Left lobe of liver (tissue), 2 donors: ENCODE measurements at places on chromosomes 2 and 18.
A peak's percentile ranks its signal among the peaks of the same experiment; 100 is the strongest.

DNA sequence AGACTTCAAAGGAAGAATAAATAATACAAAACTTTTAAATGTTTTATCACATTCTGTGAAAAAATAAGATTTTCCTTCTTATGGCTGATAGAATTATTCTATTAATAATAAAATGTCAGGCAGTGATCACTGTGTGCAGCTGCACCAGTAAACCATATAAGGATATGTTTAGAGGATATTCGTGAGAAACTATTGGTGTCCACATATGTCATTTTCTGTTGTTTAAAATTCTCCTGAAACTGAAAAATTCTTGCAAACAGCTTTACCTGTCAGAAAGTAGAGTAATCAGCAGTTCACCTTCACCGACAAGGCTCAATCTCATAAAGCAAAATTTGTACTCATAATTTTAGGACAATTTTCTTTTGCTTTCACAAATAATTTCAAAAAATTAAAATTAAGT, 170.1 kb upstream of the KCNH7 start:
- no peak for DNase-seq

DNA sequence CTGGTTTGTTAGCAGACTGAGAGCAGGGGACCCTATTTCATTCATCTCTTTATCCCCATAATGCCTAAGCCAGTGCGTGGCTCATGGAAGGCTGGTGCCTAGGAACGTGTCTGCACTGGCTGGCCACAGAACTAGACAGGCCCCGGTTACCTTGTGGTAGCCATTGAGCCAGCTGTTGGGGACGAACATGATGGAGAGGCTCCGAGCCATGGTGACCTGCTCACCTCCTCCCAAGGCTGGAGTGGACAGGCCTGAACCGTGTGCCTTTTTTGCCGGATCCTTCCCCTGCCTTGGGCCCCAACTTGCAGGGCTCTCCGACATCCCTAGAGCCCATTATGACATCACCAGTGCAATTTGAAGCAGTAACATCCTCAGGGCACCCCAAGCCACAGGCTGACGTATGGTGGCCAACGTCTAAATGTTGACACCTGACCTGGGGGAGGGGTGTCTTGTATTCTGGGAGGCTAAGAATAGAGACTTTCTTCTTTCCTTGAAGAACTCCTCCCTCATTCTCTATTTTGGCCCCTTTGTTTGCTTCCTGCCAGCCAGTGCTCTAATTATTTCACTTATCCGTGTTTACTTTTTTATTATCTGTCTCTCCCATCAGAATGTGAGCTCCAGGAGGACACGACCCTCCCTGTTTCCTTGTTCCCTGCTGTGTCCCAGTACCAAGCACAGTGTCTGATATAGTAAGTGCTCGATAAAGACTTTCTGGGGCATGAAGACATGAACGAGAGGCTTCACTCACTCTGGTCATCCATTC, 12.2 kb upstream of the DNPEP start:
- DNase-seq, result no peak

DNA sequence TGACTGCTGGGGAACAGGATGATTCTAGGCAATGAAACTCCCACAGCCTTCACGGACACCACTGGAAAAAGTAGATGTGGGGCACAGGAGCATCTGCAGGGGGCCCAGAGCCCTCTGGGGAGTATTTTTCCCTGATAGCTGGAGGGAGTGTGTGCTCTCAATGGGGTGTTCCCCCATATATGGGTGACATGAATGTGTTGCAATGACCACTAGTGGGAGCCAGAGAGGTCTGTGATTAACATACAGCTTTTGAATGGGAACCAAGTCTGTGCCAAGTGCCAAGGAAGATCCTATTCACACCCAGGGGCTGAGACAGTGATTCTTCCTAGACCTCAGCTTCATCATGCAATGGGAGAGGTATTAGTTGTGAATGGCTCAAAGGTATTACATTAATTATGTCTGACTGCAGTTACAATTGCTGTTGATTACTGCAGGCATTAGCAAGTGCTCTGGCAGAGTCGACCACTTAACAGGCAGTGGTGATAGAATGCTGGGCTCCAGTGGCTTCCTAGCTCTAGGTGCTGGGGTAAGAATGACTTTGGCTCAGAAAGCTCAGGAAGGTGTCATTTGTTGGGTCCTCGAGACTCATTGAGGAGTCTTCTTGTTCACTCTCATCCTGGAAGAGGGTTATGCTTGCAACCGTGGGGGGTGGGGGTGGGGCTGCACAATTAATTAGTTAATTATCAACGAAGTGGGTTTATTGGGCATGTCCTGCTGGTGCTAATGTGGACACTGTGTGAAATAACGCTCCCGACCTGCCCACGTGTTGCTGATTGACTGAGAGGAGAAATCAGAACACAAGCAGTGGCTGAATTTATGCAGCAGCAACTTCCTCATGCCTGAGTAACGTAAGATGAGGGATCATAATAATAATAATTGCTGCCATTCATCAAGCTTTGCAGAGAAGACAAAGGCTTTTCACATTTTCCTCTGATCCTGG, 194.1 kb downstream of the CLIP4 start:
- peak; percentile 47 for DNase-seq

DNA sequence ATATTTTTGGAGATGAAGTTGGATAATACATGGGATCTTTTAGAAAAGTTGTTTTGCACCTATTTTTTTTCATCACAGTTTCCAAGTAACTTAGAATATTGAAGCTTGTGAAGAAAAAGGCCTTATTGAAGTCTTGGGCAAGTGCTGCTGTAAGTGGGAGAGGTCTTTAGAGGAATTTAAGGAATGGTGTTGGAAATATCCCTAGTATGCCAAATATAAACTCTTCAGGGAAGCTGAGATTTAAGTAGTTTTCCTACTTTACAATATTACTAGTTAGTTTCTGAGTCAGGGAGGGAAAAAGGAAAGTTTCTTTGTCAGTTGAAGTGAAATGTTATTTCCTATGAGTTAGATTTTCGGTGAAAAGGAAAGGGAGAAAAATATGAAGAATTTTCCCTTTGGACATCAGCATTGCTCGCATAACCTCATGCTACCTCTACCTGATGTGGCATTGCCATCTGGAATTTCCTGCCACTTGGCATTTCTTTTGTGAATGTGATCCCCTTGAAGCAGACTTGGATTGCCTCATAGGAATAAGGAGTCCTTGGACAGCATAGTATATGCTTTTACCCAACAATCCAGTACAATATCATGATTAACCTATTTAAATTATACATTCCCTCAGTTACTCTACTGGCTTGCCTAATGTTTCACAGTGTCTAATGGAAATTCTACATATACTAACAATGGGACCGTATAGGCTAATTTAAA, 12.1 kb downstream of the PLEKHH2 start:
- DNase-seq, result no peak

DNA sequence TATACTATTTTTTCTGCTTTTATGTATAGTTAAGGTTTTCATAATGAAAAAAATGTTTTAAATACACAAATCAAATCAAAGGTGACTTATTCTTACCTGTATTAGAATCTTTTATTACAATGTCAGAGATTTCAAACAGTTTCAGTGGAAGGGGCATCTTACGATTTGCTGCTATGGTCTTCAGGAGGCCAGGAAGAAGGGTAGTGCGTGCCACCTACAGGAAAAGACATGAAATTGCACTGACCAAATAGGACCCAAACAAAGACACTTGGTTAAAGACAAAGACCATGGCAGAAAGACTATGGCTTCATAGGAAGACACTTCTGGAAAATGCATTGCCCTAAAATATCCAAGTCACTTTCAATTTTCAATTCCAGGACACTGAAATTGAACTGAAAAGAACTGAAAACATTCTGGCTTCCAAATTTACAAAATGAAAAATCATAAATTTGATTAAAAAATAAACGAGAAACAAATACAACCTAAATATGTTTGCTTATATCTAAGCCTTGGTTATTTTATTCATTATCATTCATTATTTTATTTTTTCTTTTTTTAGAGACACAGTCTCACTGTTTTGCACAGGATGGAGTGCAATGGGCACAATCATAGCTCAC, 42.1 kb downstream of the FARSB start:
- DNase-seq, result no peak

DNA sequence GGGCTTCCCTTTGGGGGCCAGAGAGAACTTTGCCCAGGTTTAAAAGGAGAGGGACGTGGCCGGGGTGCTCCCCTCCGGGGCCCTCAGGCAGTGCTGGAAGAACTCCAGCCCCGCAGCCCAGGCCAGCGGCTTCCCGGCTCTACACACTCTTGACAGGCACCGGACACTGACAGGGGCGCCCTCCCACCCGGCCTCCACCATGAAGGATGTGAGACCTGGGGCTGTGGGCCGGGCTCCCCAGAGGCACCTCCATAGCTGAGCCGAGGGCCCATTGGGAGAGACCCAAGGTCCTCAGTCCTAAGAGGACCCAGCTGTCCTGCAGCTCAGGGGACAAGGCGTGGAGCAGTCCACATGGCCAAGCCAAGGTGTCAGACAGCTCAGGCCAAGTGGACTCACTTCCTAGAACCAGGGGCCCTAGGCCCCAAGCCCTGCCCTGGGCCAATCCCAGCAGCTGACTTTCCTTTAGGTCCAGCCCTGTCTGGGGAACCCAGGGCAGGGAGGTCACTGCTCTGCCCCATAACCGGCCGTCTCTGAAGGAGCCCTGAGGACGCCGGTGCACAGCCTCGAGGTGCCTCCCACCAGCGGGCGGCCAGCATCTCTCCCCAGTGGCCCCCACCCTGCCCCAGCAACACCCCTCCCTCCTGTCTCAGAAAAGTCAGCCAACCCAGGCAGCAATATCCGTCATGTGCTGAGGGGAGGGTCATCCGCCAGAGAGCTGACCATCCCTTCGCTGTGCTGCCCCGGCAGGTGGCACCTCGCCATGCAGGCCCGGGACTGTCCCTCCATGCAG, 51.8 kb downstream of the BIN1 start:
- DNase-seq, result no peak

DNA sequence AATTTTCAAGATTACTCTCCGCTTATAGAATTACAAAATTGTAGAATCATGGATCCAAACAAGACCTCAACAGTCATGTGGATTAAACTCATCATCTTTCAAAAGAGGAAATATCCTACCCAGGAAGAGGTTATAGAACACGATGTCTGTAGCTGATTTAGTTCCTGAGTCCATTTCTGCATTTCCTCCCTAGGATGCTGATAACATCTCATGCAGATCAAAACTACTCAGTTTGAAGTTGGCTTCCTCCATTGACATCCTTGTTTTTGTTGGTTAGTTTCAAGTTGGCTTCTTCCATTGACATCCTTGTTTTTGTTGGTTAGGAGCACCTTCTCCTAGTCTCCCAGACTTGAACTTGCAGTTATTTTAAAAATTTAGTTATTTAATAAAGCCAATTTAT, 147.5 kb downstream of the PARD3B start:
- DNase-seq, result no peak

DNA sequence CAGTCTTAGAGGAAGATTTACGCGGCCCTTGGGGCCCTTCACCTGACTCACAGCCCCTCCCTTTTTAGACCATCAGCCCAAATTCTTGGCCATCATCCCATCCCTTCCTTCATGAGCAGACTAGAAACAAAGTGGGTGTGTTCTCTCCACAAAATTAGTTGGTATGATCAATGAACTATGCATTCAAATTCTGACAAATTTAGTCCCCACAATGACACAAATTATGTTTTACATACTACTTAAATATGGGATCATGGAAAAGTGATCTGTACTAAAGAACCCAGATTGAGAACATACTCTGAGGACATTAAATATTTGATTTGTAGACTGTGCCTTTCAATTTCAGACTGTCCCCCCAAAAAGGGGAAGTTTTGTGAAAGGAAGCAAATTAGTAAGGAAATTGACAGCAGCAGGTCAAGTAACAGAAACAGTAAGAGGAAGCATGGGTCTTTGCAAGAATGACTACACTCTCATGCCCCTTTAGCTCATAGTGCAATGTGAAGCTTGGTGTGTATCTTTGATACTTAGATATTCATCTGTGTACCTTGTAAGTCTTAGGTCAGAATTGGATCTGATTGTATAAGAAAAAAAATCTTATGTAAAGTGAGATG, 2.2 kb upstream of the MAPRE2 start:
- DNase-seq, result no peak

DNA sequence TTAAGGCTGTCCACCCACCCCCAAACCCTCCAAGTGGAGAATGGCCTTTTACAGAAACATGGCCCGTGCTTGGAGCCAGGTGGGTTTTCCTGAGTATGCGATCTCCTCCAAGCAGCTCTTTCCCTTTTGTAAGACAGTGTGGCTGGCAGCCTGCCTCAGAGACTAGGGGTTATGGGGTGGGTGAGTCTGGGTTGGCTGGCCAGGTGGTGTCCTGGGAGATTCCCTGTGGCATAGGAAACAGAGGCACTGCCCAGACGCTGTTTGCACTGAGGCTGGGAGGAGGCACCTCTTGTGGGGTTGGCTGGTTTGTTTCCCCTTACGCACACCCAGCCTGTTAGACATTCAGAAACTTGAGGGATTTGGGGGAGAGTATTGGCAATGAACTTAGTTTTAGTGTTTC, 82.3 kb upstream of the MCFD2 start:
- no peak for DNase-seq

DNA sequence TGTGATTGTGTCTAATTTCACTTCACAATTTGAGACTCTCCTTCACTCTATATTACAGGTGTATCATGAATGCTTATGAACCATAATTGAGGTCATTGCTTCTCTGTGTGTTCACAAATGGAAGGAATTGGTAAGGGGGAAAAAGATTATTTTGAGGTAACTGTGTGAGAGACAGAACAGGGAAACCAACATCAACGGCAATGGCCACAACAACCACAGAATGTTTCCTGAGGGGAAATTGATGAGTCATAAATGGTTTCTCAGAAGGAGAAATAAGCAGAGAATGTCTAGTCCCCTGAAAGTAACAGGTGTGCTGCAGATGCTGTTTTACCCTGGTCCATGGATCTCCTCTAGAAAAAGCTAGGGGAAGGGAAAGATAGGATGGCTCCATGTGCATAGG, 361.2 kb upstream of the GALNT5 start:
- DNase-seq, result no peak

GRCh38 chr2:127278959-127279358, 15.0 kb downstream of the ERCC3 start:
- DNase-seq, result no peak

GRCh38 chr2:165067643-165068486, 112.5 kb upstream of the SLC38A11 start:
- DNase-seq, result no peak

- no peak for DNase-seq
Measured at GRCh38 chr2:17935242-17935885, 56.9 kb downstream of the KCNS3 start.

DNA sequence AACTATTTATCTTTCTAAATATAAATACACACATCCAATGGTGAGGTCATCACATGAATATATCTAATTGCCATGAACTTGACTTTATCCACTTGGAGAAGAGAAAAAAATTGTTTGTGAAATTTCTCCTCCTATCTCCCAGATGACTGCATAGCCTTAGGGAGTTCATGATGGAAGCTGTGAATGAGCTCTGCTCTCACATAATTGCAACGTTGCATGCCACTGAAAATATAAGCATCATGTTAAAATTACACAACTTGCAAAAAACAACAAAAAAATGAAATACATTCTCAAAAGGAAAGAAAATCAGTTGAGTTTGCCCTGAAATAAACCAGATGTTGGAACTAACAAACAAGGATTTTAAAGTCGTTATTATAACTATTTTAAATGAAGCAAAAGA, 50.6 kb upstream of the OSR1 start:
- no peak for DNase-seq
